ENCODE measurements at places on chromosomes 12 and 14.

- DNase-seq, result no peak
Observed at GRCh38 chr14:65661865-65662264, 249.3 kb downstream of the FUT8 start.

DNA sequence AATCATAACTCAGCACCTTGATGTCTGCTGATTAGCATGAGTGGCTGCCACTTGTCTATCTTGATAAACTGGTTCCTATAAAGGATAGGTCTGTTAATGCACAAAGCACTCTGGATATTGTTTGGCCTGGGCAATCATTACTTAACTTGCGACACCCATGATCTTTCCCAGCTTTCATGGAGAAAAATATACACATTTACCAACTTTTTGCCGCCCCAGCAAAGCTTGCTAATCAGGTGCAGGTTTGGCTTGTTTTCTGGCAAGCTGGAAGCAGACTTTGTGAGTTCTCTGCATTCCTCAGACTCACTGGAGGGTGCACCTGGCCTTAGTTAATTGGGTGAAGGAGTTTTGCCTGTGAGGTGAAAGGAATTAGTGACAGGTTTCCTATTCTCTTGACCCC is 1126.4 kb upstream of the FLRT2 start:
- no peak for DNase-seq

- DNase-seq, result no peak
Observed at GRCh38 chr12:57343703-57344378, 87.0 kb downstream of the R3HDM2 start.

DNA sequence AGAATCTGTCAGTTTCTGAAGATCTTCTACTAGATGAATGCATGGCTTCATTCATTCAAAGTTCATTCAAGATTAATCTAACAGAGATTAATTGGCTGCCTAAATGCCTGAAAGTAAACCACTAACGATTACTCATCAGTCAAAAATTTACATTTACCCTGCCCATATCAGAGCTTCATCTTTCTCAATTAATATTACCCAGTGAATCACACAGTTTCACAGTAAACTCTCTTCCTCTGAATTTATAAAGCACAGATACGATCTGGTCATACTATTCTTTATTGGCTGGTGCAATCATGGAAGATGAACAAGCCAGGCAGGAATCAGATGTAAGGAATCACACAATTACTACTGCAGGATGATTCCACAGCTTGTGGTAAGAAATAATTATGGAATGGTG is 377.7 kb downstream of the SLC16A7 start:
- DNase-seq, result no peak

GRCh38 chr14:94136575-94137331 is 7.3 kb upstream of the IFI27L2 start:
- peak; percentile 90 for DNase-seq

DNA sequence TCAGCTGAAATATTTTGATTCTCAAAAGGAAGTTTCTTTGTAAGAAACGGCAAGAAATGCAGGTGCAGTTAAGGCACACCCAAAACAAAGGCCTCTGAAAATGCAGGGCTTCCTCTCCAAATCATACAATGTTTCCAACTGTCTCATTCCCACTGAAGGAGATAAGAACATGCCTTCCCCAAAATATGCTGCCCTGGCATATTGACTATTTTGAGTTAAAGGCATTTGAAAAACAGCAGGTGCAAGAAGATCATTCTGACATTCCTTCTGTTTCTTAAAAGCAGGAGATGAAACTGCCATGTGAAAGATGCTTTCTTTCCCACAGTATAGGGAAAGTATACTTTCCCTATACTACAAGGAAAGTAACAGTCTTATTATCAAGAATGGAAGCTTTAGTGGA is 33.4 kb upstream of the VASH1 start:
- no peak for DNase-seq

DNA sequence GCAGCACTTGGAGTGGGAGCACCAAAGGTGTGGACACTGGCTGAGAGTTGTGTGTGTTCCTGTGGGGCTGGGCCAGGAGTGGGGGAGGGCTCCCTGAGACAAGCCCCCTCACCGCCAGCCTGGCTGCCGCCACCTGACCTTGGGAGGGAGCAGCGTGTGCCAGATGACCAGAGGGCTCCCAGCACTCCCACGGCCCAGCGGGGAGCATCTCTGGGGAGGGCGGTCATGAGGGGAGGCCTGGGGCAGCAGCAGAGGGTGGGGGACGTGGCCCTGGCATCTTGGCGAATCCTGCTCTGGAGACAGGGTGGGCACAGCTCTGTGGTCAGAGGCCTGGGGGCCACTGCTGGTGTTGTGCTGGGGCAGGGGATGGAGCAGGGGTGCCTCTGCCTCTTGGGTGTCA is 10.7 kb downstream of the CEP170B start:
- no peak for DNase-seq

DNA sequence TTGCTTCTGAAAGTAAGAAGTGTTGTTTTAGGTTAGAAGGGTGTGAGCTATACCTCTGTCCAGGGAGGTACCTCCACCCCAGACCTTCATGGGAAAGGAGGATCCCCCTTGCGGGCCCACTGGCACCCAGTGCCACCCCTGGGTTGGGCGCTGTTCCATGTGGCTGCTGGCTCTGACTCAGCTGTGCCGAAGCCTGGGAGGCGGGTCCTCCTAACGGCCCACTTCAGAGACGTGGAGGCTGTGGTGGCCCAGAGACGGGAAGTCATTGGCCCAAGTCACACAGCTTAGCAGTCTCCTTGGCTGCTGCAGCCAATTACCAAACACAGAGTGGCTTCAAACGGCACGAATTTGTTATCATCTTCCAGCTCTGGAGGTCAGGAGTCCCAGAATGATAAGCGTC is 10.2 kb downstream of the RFLNA start:
- DNase-seq, result no peak

DNA sequence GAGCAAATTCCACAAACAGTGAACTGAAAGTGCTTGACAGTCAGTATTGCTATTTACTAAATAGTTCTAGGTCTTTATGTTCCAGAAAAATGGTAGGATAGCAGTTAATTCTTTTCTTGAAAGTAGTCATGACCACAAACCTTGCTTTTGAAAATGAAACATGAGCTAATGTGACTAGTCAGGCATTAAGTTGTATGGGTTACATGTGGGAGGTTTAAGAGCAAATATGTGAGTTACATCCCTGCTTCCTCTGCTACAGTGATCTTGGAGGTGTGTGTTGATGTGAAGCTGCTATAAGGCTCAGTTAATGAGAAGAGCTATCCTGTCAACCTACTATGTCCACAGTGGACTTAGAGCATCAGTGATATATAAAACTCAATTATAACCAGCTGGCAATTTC is 741.6 kb downstream of the FSCB start:
- no peak for DNase-seq

DNA sequence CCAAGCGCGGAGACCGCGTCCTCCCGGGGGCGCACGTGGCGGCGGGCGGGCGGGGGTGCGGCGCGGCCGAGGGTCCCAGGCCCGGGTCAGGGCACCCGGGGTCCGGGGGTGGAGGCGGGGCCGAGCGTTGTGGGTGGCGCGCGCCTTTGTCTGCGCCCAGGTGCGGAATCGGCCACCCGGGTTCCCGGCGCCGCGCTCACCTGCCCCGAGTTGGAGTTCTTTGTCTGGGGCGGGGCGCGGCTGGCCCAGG is 50.1 kb downstream of the LRCOL1 start:
- no peak for DNase-seq

- no peak for DNase-seq
Observed at GRCh38 chr12:8847435-8847834, 25.0 kb downstream of the A2ML1 start.

DNA sequence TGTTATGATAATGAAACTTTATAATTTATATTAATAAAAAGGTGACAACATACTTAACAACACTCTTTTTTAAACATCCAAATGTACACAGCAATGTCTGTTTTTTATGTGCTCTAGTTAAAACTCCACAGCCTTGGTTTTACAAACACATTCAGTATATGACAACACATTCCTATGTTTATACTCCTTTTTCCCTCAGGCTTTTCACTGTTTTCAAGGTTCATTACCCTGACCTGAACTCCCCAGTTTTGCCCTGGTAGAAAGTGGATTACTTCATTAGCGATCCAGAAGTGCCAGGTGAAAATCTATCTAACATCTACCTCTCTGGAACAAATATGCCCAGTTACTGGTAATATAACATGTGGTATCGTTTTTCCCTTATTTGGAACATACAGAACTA is 340.2 kb upstream of the DDHD1 start:
- no peak for DNase-seq

GRCh38 chr14:65237941-65238340 is 135.6 kb upstream of the MAX start:
- DNase-seq, result no peak

GRCh38 chr12:123045678-123046077 is 65.2 kb downstream of the ARL6IP4 start:
- no peak for DNase-seq

GRCh38 chr12:23236066-23236780 is 611.3 kb downstream of the ETNK1 start:
- DNase-seq, result no peak

DNA sequence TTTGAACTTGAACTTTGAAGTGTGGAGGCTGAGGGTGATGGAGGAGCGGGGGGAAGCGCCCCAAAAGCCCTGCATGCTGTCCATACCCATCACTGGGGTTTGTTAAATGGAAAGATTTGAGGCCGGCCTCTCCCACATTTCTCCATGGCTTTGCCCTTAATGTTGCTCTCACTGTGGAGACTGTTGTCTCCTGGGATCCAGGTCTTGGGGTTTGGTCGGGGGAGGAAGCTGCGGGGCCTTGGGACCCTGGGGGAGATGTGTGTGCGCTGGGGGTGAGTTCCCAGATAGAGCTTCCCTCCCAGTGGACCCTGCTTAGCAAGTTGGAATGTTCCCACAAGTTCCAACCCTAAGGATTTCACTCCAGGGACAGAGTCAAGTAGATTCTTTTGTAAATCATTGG is 28.0 kb upstream of the LRTM2 start:
- no peak for DNase-seq

- no peak for DNase-seq
Observed at GRCh38 chr14:67141146-67141900, 47.9 kb upstream of the GARIN2 start.

- DNase-seq, result no peak
Observed at GRCh38 chr12:109727746-109728726, 14.4 kb downstream of the FAM222A start.

Data from Kasumi-1 (cell line).